Posterior cingulate gyrus (tissue), 11 donors: ENCODE measurements at places on chromosomes 6 and 20.

DNA sequence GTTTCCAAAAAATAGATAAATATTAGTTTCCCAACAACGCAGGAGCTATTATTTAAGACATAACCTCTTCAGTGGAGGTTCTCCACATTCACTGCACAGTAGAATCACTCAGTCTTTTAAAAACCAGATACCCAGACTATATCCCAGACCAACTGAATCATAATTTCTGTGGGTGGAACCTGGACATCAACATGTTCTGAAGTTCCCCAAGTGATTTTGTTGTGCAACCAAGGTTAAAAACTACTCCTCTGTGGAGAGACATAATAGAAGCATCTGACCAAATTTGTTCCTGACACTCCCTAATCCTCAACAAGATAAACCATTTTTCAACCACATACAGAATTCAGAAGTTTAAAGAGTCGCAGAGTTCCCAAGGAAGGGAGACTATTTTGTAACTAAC, 42.3 kb downstream of the STK38 start:
- DNase-seq, result no peak

DNA sequence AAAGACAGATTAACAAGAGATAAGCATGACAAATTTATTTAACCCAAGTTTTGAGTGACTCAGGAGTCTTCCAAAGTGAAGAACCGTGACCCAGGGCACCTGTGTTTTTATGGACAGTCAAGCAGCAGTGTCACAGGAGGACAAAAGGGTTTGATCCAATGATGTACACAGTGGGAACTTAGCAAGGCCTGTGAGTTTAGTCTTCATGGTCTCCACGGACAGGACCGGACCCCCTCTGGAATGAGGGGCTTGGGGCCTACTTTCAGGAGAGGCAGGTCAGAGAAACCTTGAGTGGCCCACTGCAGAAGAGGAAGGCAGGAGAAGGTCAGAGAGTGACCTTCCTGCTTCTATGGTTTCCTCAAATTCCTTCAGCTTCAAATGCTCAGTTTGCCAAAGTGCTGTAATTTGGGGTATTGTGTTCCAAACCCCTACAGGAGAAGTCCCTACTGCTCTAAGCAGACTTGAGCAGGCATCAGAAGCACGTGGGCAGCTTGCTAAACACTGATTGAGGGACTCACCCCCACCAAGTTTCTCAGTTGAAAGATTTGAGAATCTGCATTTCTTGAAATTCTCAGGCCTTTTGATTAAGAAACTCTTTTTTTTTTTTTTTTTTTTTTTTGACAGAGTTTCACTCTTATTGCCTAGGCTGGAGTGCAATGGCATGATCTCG, 26.4 kb upstream of the ZMYND8 start:
- no peak for DNase-seq

- no peak for DNase-seq
These were observed 14.9 kb downstream of the CST3 start for GRCh38 chr20:23622839-23623343.

- DNase-seq, result no peak
These were observed 40.0 kb upstream of the CD2AP start for GRCh38 chr6:47437592-47437991.

DNA sequence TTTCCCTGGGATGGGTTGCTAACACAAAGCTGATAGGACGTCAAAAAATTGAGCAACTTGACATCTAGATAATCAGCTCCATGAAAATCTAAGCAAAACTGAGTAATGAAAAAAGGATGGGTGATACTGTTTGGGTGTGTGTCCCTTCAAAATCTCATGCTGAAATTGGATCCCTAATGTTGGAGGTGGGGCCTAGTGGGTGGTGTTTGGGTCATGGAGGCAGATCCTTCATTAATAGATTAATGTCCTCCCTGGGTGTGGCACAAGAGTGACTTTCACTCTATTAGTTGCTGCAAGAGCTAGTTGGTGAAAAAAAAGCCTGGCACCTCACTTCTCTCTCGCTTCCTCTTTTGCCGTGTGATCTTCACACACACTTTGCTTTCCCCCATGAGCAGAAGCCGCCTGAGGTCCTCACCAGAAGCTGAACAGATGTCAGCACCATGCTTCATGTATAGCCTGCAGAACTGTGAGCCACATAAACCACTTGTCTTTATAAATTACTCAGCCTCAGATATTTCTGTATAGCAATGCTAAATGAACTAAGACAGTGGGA, 160.9 kb downstream of the FRK start:
- DNase-seq, result no peak

DNA sequence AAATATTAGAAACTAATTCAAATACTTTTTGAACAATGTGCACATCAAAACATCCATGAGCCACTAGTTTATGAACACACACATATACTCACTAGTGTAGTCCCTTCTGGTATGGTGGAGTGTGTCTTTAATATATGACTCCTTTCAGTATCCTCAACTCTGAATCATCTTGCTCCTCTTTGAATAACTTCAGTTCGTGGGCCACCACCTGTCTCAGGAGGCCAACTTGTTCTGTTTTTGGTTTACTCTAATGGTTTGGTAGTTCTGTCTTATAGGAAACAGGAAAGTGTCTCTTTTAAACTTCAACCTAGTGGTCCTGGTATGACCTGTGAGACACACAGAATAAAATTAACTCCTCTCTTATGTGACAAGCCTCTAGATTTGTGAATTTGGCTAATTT, 55.6 kb downstream of the ZNF292 start:
- DNase-seq, result no peak

DNA sequence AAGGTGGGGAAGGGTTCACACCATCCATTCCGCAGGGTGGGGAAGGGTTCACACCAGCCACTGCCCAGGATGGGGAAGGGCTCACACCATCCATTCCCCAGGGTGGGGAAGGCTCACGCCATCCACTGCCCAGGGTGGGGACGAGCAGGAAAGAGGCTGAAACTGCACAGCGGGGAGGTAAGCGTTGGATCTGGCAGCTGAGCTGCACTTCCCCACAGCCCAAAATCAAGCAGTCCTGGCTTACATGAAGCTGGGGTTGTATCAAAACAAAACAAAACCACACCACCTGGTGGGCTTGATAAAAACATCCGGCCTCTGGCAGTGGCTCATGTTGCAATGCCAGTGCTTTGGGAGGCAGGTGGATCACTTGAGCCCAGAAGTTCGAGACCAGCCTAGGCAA, 268.5 kb downstream of the TAF4 start:
- no peak for DNase-seq

GRCh38 chr6:140541288-140541687, 1166.8 kb upstream of the CITED2 start:
- DNase-seq, result no peak

GRCh38 chr20:49901588-49901987, 13.7 kb downstream of the SPATA2 start:
- DNase-seq, result no peak

- no peak for DNase-seq
These were observed 252.6 kb downstream of the DLL1 start for GRCh38 chr6:170038251-170038650.

GRCh38 chr20:22931653-22932608, 103.2 kb upstream of the SSTR4 start:
- peak; percentile 71 for DNase-seq

DNA sequence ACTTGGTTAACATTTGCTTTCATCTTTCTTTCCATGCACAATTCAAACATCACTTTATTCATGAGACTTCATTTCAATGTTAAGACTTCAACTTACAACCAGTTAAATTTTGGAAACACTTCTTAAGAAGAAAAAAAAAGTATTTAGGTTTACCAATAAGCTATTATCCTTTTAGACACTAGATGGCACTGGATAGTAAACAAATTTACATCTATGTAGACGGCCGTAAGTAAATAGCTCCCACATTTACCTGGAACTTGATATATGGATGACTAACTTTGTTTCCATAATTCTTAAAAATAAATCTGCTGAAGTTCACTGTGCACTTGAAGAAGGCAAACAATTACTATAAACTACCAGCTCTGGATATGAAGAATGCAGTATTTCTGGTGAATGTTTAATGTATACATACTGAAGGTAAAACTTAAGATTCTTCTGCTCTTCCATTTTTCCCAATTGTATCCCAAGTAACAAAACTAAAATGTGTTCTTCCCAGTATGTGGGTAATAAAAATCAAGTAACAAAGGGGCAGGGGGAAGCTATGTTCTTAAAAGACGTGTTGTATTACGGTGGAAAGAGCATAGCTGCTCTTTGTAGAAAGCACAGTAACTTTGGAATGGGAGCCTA, 130.6 kb upstream of the C6orf118 start:
- no peak for DNase-seq

- DNase-seq, result no peak
These were observed 318.7 kb downstream of the DOK5 start for GRCh38 chr20:54794110-54794509.

DNA sequence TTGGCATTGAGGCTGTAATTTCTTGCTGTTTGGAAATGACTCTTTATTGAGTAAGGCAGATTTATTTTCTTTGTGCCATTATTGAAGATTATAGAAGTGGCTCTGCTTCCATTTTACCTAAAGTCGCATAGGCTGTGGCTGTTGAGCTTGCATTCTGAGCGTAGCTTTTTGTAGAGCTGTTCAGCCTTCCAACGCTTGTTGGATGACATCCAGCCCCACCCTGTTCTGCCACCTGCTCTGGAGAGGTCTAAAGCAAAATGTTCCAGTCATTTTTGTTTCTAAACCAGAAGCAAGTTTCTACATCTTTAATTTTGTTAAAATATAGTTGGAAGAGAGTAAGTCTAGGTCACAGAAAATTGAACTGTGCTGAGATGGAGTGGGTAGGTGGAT, 24.4 kb downstream of the UST start:
- no peak for DNase-seq

DNA sequence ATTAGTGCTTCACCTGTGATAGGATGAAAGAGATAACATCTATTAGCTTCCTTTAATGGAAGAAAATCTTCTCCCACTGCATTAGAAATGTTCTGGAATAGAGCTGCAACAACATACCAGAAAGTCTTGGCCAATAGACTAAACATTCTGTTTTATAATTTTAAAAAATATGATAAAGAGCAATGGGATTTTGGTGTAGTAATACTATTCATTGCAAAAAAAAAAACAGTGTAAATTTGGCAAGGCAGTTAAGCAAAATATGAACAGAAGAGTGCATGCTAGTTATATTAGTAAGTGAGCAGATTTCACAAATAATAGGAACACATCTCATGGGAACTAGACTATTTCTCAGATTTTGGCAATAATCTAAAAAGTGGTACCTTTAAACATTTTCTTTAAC, 43.3 kb downstream of the SOX4 start:
- no peak for DNase-seq

DNA sequence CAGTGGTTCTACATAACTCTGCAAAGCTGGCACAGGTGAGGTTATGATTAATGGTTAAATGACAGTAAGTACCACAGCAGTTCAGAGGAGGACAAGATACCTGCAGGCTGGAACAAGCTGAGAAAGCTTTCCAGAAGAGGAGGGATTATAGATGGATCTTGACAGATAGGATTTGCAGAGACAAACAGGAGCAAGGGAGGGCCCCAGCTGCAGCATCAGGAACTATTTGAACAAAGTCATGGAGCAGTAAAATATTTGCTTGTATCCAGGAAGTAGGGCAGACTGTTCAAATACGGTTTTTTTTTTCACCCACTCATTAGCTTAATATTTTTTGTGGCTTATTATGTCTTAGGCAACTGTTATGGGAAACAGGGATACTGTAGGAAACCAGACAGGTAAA, 144.4 kb upstream of the MAN1A1 start:
- DNase-seq, result no peak

GRCh38 chr20:55140631-55141030, 665.2 kb downstream of the DOK5 start:
- no peak for DNase-seq

DNA sequence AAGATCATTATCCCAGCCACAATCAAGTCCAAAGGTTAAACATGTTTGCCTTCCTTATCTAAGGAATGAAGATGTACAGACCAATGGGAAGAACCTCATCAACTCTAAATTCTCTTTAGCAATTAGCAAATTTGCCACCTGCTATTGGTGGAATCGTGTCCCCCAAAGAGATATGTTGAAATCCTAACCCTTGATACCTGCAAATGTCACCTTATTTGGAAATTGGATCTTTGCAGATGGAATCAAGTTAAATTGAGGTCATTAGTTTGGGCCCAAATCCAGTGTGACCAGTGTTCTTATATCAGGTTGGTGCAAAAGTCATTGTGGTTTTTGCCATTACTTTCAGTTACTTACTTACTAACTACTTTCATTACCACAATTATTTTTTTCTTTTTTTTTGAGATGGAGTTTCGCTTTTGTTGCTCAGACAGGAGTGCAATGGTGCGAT, 31.3 kb downstream of the KLHL31 start:
- DNase-seq, result no peak

GRCh38 chr6:127385668-127386430, 42.4 kb upstream of the ECHDC1 start:
- DNase-seq, result no peak

- no peak for DNase-seq
These were observed 151.5 kb downstream of the BFSP1 start for GRCh38 chr20:17379651-17380050.

DNA sequence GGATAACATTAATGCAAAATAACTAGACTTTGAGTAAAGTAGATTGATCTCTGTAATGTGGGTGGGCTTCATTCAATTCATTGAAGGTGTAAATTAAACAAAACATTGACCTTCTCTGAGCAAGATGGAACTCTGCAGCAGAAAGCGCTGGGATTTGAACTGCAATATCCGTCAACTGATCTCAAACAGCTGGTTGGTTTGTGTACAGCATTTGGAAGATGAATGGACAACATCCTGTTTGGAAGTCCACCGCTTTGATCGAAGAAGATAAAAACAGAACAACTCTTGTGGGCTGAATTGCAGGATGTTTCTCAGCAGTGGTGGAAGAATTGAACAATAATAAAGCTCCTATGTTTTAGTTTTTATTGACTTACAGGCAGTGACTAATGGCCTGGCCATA, 20.6 kb downstream of the HLA-C start:
- DNase-seq, result no peak

GRCh38 chr6:4358414-4359107, 223.2 kb upstream of the ECI2 start:
- peak; percentile 68 for DNase-seq

DNA sequence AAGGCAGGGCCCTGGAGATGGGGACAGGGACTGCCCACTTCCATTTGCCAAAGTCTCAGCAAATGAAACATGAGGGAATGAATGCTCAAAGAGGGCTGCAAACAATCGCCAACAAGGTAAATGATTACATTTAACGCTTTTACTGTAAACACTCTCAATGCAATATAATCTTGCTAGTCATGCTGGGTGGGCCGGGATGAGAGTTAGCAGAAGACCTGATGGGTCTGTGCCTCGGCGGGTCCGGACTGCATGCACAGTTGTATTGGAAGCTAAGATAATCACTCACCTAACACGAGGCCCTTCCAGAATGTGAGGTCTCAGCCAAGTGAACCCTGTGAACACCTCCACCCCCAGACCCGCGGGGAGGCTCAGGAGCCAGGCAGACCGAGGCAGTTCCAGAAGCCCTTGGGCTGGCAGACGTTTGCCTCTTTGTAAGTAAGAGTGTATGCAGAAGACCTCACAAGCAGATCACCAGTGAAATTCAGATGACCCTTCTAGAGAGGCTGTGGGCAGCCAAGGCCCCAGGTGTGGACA, 4.7 kb upstream of the SLCO4A1 start:
- no peak for DNase-seq

GRCh38 chr20:61803416-61803914, 262.2 kb downstream of the TAF4 start:
- DNase-seq, result peak; percentile 37
